AG08396 (cell line): ENCODE measurements at places on chromosomes 7 and 10.

- no peak for DNase-seq
Measured at GRCh38 chr7:116540743-116541142, 15.9 kb downstream of the CAV1 start.

- DNase-seq = peak; percentile 22
Measured at GRCh38 chr10:68989317-68989990, 851 bp downstream of the KIFBP start.

- peak; percentile 23 for DNase-seq
Measured at GRCh38 chr7:86469680-86470295, 173.9 kb upstream of the GRM3 start.

GRCh38 chr10:47053081-47053798 is 142.0 kb downstream of the PTPN20 start:
- DNase-seq = no peak

DNA sequence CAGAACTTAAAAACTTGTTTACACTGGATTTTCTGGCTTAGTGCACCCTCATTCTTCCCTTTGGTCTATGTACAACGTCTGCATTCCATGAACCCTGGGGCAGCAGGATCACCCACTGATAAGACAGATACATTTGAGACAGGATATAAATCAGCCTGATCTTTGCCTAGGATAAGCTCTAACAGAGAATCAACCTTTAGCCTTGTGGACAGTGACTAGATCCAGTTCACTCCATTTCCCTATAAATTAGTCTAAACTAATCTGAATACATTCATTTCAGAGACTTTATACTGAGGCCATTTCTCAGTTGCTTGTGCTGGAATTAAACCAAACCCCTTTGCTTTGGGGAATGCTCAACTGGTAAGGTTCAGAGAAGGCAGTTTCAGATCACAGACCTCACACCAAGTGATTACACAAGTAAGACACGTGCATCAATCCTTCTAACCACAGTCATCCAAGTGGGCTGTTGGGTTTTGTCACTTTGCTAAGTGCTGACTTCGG is 639.8 kb upstream of the FZD8 start:
- DNase-seq = no peak
